ENCODE measurements at places on chromosomes 6 and 20. TPM values are rescaled to one million over a fixed set of nuclear protein-coding genes. Genes with fewer than 3 reads are reported as not detected.

- no peak overlapping the region for H3K27ac ChIP-seq
- no peaks in the 10 kb centered on the region for H3K27me3 ChIP-seq
- DNase-seq: no peak
- no peak overlapping the region for H3K4me3 ChIP-seq
- H3K4me1 ChIP-seq: peaks cover 20% of the 10 kb centered on the region
These were observed 82.7 kb downstream of the TAF4 start for GRCh38 chr20:61982951-61983315.

The DYNLT2 gene
- 2.4 TPM for total RNA-seq

The ZSCAN23 gene
- 1.6 TPM for total RNA-seq

- no peak overlapping the region for H3K27ac ChIP-seq
- no peak for DNase-seq
- no peaks in the 10 kb centered on the region for H3K36me3 ChIP-seq
- H3K4me1 ChIP-seq: no peaks in the 10 kb centered on the region
These were observed 402.8 kb upstream of the JAG1 start for GRCh38 chr20:11076434-11077105.

GRCh38 chr6:56364431-56364826, 117.0 kb upstream of the COL21A1 start:
- H3K27ac ChIP-seq: no peak overlapping the region
- H3K36me3 ChIP-seq: no peaks in the 10 kb centered on the region
- DNase-seq: no peak
- no peak overlapping the region for H3K4me3 ChIP-seq
- no peaks in the 10 kb centered on the region for H3K27me3 ChIP-seq

- H3K4me3 ChIP-seq: no peak overlapping the region
- peaks cover 2% of the 10 kb centered on the region for H3K27me3 ChIP-seq
- H3K4me1 ChIP-seq: no peaks in the 10 kb centered on the region
These were observed 541.3 kb upstream of the MARCKS start for GRCh38 chr6:113315879-113316278.

GRCh38 chr6:24987446-24988115, 51.8 kb upstream of the RIPOR2 start:
- H3K27ac ChIP-seq: peak overlapping the region; percentile 36
- H3K27me3 ChIP-seq: no peaks in the 10 kb centered on the region
- H3K4me3 ChIP-seq: no peak overlapping the region
- peaks cover 14% of the 10 kb centered on the region for H3K36me3 ChIP-seq
- no peak for DNase-seq

GRCh38 chr6:147216915-147217314, 12.7 kb downstream of the STXBP5 start:
- DNase-seq: no peak
- no peak overlapping the region for H3K27ac ChIP-seq
- H3K4me3 ChIP-seq: no peak overlapping the region
- peaks cover 21% of the 10 kb centered on the region for H3K36me3 ChIP-seq
- peaks cover 39% of the 10 kb centered on the region for H3K4me1 ChIP-seq
- no peaks in the 10 kb centered on the region for H3K27me3 ChIP-seq

DNA sequence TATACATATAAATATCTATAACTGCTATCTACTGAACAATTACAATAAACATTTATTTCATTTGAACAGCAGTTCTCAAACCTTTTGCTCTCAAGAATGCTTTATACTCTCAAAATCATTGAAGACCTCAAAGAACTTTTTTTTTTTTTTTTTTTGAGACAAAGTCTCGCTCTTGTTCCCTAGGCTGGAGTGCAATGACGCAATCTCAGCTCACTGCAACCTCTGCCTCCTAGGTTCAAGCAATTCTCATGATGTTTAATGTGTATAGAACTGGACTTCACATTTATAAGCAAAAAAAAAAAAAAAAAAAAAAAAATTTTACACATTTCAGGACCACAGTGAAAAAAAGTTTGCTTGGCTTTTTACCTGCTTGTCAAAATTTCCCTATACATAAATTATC, 11.7 kb downstream of the UBE2V1 start:
- H3K36me3 ChIP-seq: peaks cover 34% of the 10 kb centered on the region
- no peaks in the 10 kb centered on the region for H3K27me3 ChIP-seq
- H3K4me3 ChIP-seq: no peak overlapping the region
- DNase-seq: no peak
- H3K27ac ChIP-seq: no peak overlapping the region
- peaks cover 50% of the 10 kb centered on the region for H3K4me1 ChIP-seq

The SLC35F1 gene
- 0.09 TPM for total RNA-seq

The SEL1L2 gene
- total RNA-seq: not detected

- H3K36me3 ChIP-seq: no peaks in the 10 kb centered on the region
- H3K27me3 ChIP-seq: no peaks in the 10 kb centered on the region
- H3K27ac ChIP-seq: no peak overlapping the region
- H3K4me1 ChIP-seq: no peaks in the 10 kb centered on the region
- no peak overlapping the region for H3K4me3 ChIP-seq
These were observed 464.4 kb upstream of the CHD6 start for GRCh38 chr20:42082611-42083010.

- no peak overlapping the region for H3K4me3 ChIP-seq
- H3K4me1 ChIP-seq: no peaks in the 10 kb centered on the region
- H3K27ac ChIP-seq: no peak overlapping the region
- no peak for DNase-seq
- H3K27me3 ChIP-seq: no peaks in the 10 kb centered on the region
These were observed 440.4 kb downstream of the BTBD3 start for GRCh38 chr20:12358006-12358654.

GRCh38 chr20:6768228-6769140, 998 bp downstream of the BMP2 start:
- H3K4me1 ChIP-seq: peaks cover 2% of the 10 kb centered on the region
- H3K36me3 ChIP-seq: no peaks in the 10 kb centered on the region
- no peak overlapping the region for H3K27ac ChIP-seq
- peaks cover 44% of the 10 kb centered on the region for H3K27me3 ChIP-seq
- no peak overlapping the region for H3K4me3 ChIP-seq
- DNase-seq: peak; percentile 2

DNA sequence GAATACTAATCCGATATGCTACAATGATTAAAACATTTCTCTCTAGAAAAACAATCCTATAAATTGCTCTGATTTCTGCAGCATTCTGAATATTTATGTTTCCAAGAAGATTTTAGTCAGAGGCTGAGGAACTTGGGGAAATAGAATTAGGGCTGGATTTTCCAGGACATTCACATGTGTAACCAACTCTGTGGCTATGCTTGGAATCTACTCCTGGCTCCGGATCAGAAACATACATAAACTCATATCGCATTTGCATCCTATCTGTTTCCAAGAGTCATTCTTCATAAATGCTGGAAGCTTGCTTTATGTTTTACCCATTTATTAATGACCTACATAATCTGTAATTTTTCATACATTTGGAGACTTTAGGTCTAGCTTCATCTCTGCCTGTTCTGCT, 459.9 kb upstream of the MARCKS start:
- H3K4me3 ChIP-seq: no peak overlapping the region
- H3K27me3 ChIP-seq: no peaks in the 10 kb centered on the region
- DNase-seq: no peak
- no peak overlapping the region for H3K27ac ChIP-seq
- no peaks in the 10 kb centered on the region for H3K4me1 ChIP-seq

- DNase-seq: no peak
- no peak overlapping the region for H3K4me3 ChIP-seq
- peaks cover 10% of the 10 kb centered on the region for H3K36me3 ChIP-seq
- peaks cover 27% of the 10 kb centered on the region for H3K4me1 ChIP-seq
- no peaks in the 10 kb centered on the region for H3K27me3 ChIP-seq
- H3K27ac ChIP-seq: no peak overlapping the region
These were observed 68.8 kb downstream of the PYGB start for GRCh38 chr20:25316506-25317190.

GRCh38 chr6:125670568-125670967, 78.9 kb upstream of the HEY2 start:
- peaks cover 17% of the 10 kb centered on the region for H3K27me3 ChIP-seq
- H3K4me3 ChIP-seq: no peak overlapping the region
- no peak overlapping the region for H3K27ac ChIP-seq
- no peak for DNase-seq

GRCh38 chr20:38043512-38044300, 10.2 kb downstream of the RPRD1B start:
- H3K27ac ChIP-seq: peak overlapping the region; percentile 67
- peak; percentile 35 for DNase-seq
- H3K4me1 ChIP-seq: peaks cover 46% of the 10 kb centered on the region
- H3K36me3 ChIP-seq: peaks cover 42% of the 10 kb centered on the region
- no peaks in the 10 kb centered on the region for H3K27me3 ChIP-seq

The RSPO4 gene
- not detected for total RNA-seq

GRCh38 chr6:158677906-158678578, 28.2 kb downstream of the SYTL3 start:
- no peak for DNase-seq
- H3K27ac ChIP-seq: no peak overlapping the region
- no peaks in the 10 kb centered on the region for H3K27me3 ChIP-seq
- H3K36me3 ChIP-seq: peaks cover 71% of the 10 kb centered on the region
- no peak overlapping the region for H3K4me3 ChIP-seq

The PTK7 gene
- total RNA-seq: 4.1 TPM
